Transverse colon (tissue), 4 donors: ENCODE measurements at places on chromosomes 7 and 10. TPM values are rescaled to one million over a fixed set of nuclear protein-coding genes. Genes with fewer than 3 reads are reported as not detected.

- DNase-seq = peak; percentile 80
Measured at GRCh38 chr7:100801833-100802568, 25.3 kb downstream of the EPHB4 start.

The CYP2C19 gene
- total RNA-seq = 7.8 TPM

GRCh38 chr10:3115685-3116084 is 48.3 kb downstream of the PFKP start:
- DNase-seq = no peak

DNA sequence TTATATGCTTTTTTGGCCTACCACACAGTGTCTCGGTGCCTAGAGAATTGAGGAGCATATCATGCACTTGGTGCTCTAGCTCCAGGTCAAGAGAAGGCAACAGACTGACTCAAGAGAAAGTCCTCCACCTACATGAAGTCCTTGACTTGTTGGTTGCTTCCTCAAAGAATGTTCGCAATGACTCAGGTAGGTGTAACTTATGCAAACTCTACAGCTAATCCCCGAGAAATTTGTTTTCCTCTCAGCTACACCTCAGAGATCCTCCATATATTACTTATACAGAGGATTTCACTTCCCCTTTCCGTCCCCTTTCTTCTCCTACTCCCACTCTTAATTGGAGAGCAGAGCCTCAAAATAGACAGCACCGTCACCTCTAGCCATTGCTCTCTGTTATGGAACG is 1013.1 kb downstream of the KCNMA1 start:
- no peak for DNase-seq

- DNase-seq = no peak
Measured at GRCh38 chr10:130045801-130046321, 64.8 kb downstream of the C10orf143 start.

- DNase-seq = no peak
Measured at GRCh38 chr7:135888740-135889139, 88.4 kb downstream of the MTPN start.

The FAM237B gene
- not detected for total RNA-seq

The EPHB6 gene
- 10.2 TPM for total RNA-seq

- DNase-seq = no peak
Measured at GRCh38 chr10:62582101-62582705, 208.0 kb downstream of the ZNF365 start.

DNA sequence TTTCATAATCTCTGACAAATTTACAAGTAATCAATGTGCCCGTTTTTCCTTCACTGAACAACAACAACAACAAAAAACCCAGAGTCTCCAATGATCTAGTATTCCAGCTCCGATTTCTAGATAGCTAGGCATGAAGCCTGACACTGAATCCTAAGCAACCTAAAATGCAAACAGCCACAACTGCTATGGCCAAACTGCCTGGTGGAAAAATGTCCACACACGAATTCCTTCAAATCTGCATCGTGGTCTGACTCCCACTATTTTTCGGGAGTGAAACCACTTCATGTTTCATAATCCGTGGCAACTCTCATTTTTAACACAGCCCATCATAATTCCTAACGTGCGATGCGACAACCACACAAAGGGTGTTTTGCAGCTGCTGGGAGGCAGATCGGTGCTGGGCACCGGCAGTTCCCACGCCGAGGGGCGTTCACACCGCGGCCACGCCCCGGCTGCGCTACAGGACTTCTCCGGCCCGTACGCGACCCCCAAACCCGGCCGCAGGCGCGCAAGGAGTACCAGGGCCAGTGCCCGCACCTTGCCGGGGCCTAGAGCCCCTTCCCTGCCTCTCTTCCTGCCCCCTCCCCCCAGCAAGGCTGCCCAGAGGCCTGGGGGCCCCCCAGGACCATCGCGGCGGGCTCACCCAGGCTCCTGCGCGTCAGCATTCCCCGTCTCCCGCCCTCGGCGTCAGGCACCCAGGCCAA is 814 bp downstream of the RUFY2 start:
- peak; percentile 53 for DNase-seq

DNA sequence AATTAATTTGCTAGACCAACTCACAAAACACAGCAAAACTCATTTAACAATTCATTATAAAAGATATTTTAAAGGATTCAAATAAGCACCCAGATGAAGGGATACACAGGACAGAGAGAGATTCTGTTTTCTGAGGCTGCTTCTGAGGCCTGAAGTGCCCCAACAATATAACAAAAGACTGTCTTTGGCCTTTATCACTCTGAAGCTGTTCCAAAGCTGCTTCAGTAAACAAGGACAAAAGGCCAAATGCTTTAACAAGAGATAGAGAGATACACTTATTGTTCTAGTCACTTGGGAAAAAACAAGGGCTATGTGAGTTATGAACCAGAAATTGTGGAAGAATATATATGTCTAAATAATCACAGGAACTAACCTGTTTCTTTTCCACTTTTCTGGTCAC is 223.7 kb downstream of the CXCL12 start:
- DNase-seq = no peak

The ATOH7 gene
- total RNA-seq = 0.27 TPM

The NXPH1 gene
- total RNA-seq = not detected

DNA sequence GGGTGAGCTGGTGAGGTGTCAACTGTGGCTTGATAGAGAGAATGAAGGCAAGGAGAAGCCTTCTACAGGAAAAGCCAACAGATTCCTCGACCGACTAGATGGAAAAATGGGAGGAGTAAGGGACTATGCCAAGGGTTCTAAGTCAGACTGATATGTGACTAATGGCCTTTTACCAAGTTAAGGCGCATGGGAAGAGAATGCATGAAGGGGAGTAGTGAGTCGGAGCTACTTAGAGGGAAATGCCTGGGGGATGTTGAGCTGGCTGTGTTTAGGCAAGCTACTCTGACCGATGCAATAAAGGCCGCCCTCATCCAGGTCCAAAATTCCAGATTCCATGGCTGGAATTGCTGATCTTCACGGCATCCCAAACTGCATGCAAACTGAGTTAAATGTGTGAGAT is 48.2 kb downstream of the APBB1IP start:
- no peak for DNase-seq

The CWF19L1 gene
- 15.2 TPM for total RNA-seq

The CALN1 gene
- not detected for total RNA-seq

DNA sequence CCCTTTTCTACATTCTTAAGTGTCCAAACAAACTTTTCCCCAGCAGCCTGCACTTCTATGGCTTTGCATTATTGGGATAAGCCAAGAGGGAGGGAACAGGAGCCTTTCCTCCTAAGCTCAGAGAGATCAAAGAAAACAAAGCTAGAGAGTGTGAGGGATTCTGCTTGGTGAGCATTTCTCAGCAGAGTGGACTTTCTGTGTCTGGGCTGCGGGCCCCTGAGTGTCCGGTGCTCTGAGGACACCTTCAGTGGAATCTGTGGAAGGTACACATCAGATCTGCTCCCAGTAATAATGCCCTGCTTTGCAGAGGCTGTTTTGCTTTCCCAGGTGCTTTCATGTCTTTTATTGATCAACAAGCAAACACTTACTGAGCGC is 50.2 kb downstream of the KCNMA1 start:
- no peak for DNase-seq

The OPN4 gene
- total RNA-seq = not detected

GRCh38 chr7:97377713-97378112 is 260.2 kb downstream of the SDHAF3 start:
- DNase-seq = no peak

DNA sequence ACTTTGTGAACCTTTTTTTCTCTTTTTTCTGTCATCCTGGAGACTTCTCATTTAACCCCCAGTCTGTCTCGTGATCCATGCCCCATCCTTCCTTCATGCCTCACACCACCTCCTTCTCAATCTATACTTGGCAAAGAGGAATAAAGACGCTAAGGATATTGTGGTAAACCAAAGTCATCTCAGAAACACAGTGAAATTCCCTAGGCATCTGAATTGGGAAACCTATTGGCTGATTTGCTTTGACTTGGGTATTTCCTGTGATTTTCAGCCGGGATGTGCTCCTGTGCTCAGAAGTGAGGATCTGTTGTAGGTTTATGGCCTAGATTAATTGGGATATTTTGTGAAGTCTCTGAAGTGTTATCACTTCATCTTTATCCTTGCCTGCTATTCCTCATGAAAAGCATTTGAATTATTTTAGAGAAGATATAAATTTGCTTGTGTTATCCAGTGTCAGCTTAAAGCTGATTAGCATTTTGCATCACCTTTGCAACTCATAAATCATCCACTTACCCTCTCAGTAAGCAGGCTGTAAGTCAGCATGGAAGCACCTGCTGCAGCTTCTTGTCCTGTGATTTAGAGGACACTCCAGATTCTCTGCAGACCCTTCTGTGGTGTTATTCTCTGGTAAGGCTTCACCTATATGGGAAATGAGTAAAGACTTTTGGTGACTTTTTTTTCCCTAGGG is 138.0 kb downstream of the AUTS2 start:
- no peak for DNase-seq

- no peak for DNase-seq
Measured at GRCh38 chr7:50412973-50413372, 37.2 kb downstream of the FIGNL1 start.

DNA sequence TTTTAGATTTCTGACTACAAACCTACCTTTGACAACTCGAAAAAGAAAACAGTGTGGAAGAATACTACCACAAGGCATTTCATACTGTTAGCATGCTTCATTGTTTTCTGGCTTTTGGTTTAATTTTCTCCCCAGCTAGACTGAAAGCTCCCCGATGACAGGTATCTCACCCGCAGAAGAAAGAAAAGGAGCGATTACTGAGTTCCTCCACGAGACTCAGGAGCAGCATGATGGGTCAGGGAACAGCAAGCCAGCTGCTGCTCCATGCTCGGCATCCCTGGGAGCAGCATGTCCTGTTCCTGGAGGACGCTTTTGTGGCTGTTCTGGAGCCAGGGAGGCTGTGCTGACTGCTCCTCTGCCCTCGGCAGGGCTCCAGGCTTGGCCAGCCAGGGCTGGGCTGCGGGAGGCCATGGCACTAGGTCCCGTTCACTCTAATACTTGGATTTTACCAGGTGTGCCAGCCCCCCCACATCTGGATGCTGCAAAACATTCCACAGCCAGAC is 133.4 kb downstream of the PRKAG2 start:
- DNase-seq = no peak

DNA sequence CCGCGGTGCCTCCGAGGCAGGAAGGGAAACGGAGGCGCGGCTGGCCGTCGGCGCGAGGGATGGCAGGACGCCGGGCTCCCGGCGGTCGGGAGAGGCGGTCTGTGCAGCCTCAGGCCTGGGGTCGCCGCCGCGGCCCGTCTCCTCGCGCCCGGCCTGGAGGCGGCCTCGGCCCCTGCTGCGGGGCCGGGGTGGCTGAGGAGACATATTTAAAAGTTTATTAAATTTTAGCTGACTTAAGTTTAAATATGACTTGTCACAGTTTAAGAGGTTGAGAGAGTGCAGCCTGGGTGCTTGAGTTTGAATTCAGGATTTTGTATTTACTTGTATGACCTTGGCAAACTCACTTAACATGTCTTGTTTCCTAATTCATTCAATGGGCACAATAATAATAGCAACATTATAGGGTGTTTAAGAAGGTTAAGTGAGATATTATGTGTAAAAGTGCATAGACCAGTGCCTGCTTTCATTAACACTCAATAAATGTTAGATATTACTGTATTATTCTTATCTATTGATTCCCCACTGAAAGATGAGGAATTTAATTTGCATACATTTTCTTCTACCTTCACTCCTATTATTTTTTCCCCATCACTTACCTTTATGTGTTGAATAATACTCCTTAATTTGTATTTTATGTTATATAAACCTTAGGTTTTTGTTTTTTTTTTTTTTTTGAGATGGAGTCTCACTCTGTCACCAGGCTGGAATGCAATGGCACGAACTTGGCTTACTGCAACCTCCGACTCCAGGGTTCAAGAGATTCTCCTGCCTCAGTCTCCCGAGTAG is 718 bp downstream of the DYNC2I1 start:
- DNase-seq = no peak

- no peak for DNase-seq
Measured at GRCh38 chr7:157527686-157528085, 190.9 kb downstream of the DNAJB6 start.

DNA sequence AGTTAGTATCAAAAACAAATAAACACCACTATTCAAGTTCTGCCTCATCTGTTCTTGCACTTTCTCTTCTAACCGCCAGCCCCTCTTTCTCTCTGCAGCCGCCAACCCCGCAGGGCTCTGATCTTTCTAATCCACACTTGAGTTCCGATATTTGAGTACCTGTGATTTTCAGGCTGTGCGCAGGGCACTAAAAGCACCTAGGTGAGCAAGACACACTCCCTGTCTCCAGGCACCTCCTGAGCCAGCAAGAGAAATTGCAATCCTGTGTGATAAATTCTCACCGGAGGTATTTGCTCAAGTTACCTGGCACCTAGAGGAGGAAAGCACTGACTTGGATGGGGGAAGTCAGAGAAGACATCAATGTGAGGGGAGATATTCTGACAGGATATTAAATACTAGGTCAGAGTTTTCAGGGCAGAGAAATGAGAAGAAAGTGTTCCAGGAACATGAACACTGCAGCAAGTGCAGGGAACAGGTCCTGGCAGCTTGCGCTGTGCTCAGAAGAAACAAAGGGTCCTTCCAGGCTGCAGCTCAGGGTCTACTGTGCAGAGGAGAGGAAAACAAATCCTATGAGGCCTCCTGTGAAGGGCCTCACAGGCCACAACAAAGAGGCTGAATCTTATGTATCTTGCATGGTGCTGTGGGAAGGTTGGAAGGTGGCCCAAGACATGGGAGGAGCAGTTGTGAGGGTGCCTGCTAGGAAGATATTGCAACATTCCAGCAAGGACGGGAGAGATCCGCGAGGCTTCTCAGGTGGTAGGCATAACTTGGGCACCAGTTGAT is 568.7 kb upstream of the MGMT start:
- DNase-seq = no peak

DNA sequence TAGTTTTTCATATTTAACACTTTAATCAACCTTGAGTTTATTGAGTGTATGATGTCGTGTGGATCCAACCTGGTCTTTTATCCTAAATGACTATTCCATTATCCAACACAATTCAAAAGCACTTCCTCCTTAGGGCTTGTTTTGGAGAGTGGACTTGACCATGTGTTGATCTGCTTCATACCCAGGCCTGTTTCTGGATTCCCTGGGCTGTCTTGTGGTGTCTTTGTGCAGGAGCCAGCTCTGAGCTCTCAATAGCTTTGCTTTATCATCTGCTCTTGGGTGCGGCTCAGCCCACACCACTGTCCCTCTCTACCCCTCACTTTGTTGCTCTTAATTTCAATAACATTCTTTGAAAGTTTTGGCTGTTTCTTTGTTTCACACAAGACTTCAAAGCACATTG is 70.9 kb upstream of the CHST15 start:
- no peak for DNase-seq

GRCh38 chr7:46201961-46202360 is 280.9 kb upstream of the IGFBP3 start:
- no peak for DNase-seq

- DNase-seq = no peak
Measured at GRCh38 chr10:5817322-5818047, 4.3 kb upstream of the GDI2 start.

DNA sequence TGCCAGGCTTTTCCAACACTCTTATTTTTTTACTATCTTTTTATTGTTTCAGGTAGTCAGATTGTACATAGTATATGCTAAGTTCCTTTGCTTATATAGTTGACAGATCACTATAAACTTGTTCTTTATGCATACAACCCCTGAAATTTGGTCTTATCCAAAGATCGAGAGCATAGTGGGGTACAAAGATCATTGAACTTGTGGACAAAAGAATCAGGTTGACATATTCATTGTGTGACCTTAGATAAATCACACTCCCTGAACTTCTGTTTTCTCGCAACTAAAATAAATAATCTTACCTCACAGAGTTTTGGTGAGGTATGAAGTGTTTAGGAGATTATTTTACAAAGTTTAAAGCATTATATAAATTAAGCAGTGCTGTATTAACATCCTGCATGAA is 22.1 kb downstream of the ZNF277 start:
- no peak for DNase-seq

The TMEM213 gene
- not detected for total RNA-seq

The OIT3 gene
- 0.16 TPM for total RNA-seq

The LANCL2 gene
- 18.0 TPM for total RNA-seq
